ENCODE measurements at places on chromosomes 5 and 9. TPM values are rescaled to one million over a fixed set of nuclear protein-coding genes. Genes with fewer than 3 reads are reported as not detected.

The SPATA31A3 gene
- total RNA-seq, result not detected

The SLC6A7 gene
- under 0.01 TPM for total RNA-seq

- no peak for DNase-seq
Observed at GRCh38 chr9:71755230-71755629, 13.1 kb downstream of the CEMIP2 start.

GRCh38 chr9:19643875-19644274 lies 145.0 kb downstream of the SLC24A2 start:
- no peak for DNase-seq

GRCh38 chr5:137621861-137622823 lies 113.7 kb downstream of the KLHL3 start:
- no peak for DNase-seq

Measured in hematopoietic multipotent progenitor cell (in vitro differentiated cells).